ENCODE measurements at places on chromosomes 6 and 20. TPM values are rescaled to one million over a fixed set of nuclear protein-coding genes. Genes with fewer than 3 reads are reported as not detected.

DSP gene
- total RNA-seq, result 0.10 TPM

VSX1 gene
- not detected for total RNA-seq

RIPPLY2 gene
- not detected for total RNA-seq

ATP6V1G2 gene
- total RNA-seq, result 3.6 TPM

VNN1 gene
- total RNA-seq, result not detected

SGK2 gene
- total RNA-seq, result 0.37 TPM

LGSN gene
- not detected for total RNA-seq

TMC2 gene
- not detected for total RNA-seq

EEF1E1 gene
- 37.8 TPM for total RNA-seq

DNA sequence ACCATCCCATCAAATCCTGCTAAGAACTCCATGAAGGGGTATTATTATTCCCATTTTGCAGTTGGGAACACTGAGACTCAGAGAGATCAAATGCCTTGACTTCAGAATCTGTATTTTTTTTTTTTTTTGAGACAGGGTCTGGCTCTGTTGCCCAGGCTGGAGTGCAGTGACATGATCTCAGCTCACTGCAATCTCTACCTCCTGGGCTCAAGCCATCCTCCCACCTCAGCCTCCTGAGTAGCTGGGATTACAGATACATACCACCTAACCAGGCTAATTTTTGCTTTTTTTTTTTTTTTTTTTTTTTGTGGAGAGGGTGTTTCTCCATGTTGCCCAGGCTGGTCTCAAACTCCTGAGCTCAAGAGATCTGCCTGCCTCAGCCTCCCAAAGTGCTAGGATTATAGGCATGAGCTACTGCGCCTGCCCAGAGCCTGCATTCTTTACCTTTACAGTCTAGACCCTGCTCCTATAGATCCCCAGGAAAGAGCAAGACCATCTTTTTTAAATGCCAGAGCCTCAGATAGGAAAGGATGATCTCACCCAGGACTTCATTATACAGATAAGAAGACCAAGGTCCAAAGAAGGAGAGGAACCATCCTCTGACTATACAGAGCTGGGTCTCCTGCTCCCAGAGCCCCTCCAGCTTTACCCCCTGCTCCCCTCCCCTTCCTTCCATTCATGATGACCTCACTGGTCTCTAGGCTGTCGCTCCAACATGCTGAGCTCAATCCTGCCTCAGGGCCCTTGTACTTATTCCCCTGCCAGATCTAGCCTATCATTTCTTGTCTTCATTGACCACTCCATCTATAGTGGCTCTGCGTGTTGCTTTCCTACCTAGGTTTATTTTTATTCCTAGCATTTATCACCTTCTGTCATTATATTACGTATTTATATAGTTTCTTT is 138.6 kb downstream of the CEBPB start:
- no peak for DNase-seq

GRCh38 chr6:143007646-143008045 is 53.0 kb upstream of the AIG1 start:
- DNase-seq, result no peak

GRCh38 chr20:15759594-15759993 is 813.7 kb downstream of the KIF16B start:
- DNase-seq, result no peak

GRCh38 chr20:61938839-61939690 is 126.6 kb downstream of the TAF4 start:
- no peak for DNase-seq

GRCh38 chr6:135850882-135851281 is 619 bp upstream of the PDE7B start:
- DNase-seq, result no peak

DNA sequence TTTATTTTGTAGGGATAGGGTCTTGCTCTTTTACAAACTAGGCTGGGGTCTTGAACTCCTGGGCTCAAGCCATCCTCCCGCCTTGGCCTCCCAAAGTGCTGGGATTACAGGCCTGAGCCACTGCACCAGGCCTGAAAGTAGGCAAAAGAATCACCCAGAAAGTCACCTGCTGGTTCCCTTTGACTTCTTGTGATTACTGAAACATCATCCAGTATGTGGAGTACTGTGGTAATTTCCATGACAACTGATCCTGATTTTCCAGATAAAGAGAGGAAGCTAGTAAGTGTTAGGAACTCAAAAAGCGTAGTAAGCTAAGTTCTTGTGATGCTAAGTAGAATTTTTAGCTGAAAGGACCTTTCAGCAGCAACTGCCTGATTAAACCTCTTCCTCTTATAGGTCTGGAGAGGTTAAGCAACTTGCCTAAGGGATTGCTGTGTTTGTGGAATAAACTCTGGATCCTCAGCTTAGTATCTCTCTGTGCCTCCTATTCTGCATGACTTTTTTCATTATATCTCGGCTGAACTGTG is 16.8 kb downstream of the RALY start:
- no peak for DNase-seq

GRCh38 chr20:58479726-58480440 is 35.3 kb downstream of the APCDD1L start:
- DNase-seq, result no peak

GRCh38 chr6:141561154-141561553 is 571.6 kb upstream of the GJE1 start:
- no peak for DNase-seq

GRCh38 chr6:31267651-31268368 is 4.1 kb downstream of the HLA-C start:
- DNase-seq, result no peak

- no peak for DNase-seq
Measured at GRCh38 chr20:48723308-48724264, 104.2 kb downstream of the PREX1 start.

DNA sequence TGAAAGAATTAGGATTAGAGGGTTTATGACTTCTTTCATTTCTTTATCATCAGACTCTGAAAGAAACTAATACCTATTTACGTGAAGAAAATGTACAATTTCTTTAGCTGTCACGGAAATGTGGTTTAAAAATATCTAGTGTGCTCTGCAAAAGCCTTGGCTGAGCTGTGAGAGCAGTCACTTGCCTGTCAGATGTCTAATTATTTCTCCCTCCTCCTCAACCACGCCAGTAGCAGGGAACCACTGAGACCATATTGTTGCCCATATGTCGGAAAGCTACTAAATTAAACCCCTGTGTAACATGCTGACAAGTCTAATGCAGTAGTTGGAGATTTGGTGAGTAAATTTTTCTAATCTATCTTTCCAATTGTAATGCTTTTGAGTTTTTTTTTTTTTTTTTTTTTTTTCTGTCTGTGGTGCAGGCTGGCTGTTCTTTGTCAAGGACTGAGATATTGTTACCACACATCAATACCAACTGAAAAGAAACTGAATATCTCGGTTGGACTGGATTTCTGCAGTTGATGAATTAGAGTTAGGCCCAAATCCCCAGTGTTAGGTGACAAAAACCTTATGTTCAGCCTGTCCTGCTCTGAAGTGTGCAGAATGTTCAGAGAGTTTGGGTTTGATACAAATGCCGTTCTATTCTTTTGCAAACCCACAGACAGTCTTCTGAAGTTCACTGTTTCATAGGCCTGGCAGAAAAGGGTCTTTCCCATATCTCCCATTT is 302.9 kb upstream of the SYNCRIP start:
- DNase-seq, result no peak

GRCh38 chr6:111841822-111842221 is 31.4 kb downstream of the FYN start:
- peak; percentile 73 for DNase-seq

- no peak for DNase-seq
Measured at GRCh38 chr6:52249078-52249477, 4.8 kb upstream of the IL17F start.

DNA sequence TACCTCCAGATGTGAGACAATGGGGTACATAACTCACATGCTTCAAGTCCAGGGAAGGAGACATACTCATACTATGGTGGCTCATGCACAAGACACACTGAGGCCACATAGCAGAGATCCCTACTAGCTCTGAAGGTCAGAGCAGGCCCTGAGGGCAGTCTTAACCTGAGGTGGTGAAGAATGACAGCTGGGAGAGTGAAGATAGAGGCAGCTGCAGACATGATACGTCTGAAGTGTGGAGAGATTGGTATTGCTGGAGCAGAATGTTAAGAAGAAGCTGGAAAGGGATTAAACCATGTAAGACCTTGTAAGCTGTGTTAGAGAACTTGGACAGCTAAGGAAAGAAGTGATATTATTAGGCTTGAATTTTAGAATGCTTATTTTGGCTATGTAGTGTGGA is 32.9 kb downstream of the PGM3 start:
- DNase-seq, result no peak

- DNase-seq, result no peak
Measured at GRCh38 chr6:33673851-33674250, 37.6 kb downstream of the UQCC2 start.

DNA sequence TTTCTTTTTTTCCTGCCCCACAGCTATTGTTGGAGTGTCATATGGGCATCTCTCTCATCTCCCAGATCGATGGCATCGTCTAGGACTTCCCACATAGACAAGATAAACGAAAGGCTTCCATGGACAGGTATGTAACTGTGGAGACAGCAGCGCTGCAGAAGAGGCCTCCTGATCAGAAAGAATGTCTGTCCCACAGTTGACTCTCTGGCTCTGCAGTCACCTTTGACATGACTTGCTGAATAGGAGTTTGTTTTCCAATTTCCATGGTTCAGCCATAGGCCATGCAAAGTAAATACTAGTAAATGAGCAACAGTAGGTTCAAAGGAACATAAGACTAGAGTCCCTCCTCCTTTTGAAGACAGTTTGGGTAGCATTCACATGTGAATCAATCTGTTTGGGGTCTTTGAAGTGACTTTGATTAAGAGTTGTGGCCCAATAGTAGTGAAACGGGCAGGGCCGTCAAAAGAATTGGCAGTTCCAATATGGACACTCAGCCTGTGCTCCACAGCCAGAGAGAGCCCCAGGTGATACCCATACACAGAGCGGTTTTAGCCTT is 134.7 kb upstream of the IFNGR1 start:
- no peak for DNase-seq

DNA sequence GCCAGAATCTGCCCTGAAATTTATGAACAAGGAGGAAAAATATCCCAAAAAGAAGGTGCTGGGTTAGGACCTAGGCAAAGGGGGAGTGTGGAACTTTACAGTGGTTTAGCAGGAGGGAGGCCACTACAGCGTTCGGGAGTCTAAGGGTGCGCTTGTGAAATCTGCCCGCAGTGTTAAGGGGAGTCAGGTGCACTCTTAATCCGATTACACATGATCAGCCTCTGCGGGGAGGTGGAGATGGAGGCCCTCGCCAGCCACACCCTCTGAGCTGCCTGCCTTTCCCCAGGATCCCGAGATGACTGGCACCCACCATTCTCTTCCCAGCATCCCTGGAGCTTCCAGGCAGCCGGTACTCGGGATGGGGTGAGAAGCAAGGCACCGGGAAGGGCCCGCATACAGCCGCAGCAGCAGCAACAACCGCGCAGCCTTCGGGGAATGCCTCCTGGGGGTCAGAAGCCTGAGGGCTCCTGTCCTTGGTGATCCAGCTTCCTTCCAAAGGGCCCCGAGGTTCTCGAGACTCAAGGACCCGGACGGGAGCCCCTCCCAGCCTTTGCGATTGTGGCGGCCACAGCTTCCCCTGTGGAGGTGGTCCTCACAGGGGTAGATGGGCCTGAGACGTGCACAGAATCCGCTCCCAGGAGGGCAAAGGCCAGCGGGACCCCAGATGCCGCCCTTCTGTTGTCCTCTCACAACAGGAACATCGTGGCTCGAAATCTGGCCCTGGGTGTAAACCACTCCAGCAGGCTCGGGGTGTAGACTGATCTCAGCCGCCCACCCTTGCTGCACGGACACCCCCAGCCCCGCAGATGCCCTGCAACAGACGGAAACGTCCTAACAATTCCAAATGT is 57.3 kb upstream of the CST7 start:
- no peak for DNase-seq

GRCh38 chr6:37650071-37650481 is 47.6 kb downstream of the MDGA1 start:
- DNase-seq, result no peak

GRCh38 chr6:24936641-24937317 is 1.0 kb upstream of the RIPOR2 start:
- peak; percentile 73 for DNase-seq

DNA sequence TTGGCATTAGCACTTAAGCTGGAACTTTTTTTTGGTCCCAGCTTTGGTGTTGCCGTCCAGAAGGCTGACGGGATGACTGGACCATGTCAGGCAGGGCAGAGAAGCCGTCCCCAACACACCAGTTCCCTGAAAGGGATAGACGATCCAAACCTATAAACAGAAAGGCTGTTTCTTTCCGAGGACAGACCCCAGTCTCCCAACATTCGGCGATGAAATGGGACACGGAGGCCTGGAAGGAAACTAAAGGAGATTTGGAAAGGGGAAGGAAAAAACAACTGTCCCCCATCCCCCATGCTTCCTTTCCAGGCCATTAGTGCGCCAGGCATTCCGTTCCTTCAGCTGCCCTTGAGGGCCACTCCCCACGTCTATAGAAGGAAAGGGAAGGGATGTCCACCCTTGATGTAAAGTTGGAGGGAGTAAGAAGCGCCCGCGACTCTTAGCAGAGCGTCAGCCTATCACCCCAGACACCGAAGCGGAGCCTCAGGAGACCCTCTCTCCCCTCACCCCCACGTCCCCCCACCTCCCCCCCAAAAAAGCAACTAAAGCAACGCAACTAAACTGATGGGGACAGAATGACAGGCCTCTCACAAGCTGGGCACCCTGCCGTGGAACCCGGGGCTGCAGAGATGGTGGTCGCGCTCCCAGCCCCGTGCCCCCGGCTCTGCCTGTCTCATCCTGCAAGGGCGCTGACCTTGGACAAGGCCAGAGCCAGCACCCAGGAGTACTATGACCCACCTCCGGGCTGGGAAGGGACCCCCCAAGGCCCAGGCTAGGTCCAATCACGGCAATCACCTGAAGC is 638 bp downstream of the BLCAP start:
- DNase-seq, result no peak

- DNase-seq, result peak; percentile 81
Measured at GRCh38 chr6:63598049-63599036, 26.1 kb downstream of the LOC128125822 start.

DNA sequence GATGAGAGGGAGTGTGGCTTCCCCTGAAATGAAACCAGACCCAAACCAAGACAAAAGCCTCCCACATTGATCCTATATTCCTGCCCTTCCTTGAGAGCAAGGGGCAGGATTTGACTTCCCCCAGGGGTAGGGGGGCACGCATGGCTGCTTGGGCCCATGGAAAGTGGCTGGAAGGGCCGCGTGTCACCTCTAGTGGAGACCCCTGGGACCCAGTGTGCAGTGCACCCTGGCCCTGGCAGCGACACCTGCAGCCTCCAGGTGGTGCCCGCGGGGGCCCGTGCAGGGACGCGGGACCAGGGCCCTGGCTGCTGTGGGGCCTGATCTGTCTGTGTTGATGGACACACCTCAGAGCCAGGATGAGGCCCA is 18.0 kb upstream of the SLCO4A1 start:
- DNase-seq, result peak; percentile 21

Data from activated CD4-positive, alpha-beta T cell treated with anti-CD3 and anti-CD28 coated beads, Interleukin-2, amount 10 ng/mL, durations not matched to agents 7 days and 5 days (primary cell).